ENCODE measurements at places on chromosomes 3 and 15.

GRCh38 chr15:85578941-85579701 lies 198.7 kb downstream of the AKAP13 start:
- no peak for DNase-seq

DNA sequence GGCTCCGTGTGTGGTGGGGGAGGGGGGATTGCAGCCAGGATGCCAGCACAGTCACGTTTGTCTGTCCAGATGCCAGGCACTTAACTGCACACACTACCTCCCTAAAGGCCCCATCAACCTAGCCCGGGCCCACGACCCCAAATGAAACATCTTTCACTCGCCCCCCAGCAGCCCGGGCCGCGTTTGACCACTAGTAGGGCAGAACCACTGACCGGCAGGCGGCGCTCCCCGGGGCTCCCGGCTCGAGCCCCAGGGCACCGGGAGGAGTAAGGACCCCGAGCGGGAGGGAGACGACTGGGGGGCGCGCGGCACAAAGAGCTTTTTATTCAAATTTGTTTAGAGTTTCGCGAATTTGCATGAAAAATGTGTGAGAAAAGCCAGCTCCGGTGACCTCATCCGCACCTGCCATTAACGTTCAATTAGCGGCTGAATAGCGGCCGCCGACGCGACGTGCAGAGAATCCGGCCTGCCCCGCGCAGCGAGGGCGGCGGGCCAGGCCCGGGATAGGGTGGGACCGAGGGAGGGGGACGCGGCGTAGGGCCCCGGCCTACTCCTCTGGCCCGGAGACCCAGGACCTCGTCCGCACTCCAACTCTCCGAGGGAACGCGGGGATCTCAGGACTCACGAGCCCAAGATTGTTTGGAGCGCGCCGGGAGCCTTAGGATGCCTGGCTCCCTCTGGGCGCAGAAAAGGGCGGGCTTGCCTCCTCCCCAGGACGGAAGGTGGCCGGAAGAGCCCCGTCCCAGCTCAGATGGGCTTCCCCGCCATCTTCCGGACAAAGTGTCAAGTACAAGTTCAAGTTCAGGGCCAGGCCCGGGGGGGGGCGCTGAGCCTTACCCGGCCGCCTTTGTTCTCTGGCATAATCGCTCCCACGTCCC lies 64.9 kb upstream of the POLG start:
- DNase-seq = no peak

DNA sequence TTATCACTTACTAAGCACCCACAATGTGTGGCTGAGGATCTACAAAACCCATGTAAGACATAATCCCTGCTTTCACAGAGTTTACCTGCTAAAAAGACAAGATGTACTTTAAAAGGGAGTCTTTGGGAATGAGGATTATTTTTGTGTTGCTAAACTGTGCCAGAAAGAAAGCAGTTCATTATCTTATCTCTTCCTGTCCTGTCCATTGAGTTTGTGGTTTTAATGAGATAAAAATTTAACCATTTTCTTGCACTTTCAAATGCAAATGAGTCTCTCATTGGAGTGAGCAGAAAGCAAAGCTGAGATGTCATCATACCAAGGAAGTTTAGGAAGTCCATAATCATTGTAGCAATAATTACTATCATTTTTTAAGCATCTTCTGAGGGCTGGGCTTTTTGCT lies 231.2 kb upstream of the ADAMTS9 start:
- no peak for DNase-seq

DNA sequence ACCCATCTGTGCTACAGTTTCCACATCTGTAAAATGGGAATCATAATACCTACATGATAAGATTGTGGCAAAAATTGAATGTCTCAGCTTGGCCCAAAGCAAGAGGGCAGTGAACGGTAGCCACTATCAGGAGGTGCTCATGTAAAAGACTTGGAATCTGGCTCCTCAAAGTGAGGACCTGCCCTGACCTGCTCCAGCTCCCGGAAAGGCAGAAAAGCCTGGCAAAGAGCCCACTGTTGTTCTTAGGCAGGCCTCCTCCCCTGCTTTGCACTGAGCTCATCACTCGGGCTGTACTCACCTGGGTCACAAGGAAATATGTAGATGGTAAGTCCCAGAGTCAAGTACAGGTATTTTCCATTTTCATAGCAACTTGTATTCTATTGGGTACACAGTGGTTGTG lies 250.7 kb upstream of the TBL1XR1 start:
- no peak for DNase-seq

Measured in activated CD4-positive, CD25-positive, alpha-beta regulatory T cell treated with anti-CD3 and anti-CD28 coated beads, Interleukin-2, amount 50 U/mL, for 72 hours (primary cell).